Smooth muscle cell of trachea (primary cell): ENCODE measurements at places on chromosomes 6 and 20. TPM values are rescaled to one million over a fixed set of nuclear protein-coding genes. Genes with fewer than 3 reads are reported as not detected.

QRSL1 gene
- 10.5 and 11.1 TPM in 2 replicates for total RNA-seq

HEY2 gene
- total RNA-seq, result not detected in 2 replicates

TRIM40 gene
- not detected in 2 replicates for total RNA-seq

GPR6 gene
- total RNA-seq, result not detected in 2 replicates

TSBP1 gene
- not detected in 2 replicates for total RNA-seq

HDGFL1 gene
- not detected in 2 replicates for total RNA-seq

UBE2C gene
- total RNA-seq, result 3.0 and 27.8 TPM in 2 replicates

CASS4 gene
- 10.5 and 12.4 TPM in 2 replicates for total RNA-seq

DEFB115 gene
- not detected in 2 replicates for total RNA-seq

CRYBG1 gene
- 12.6 and 15.6 TPM in 2 replicates for total RNA-seq

FOXP4 gene
- 1.3 and 3.3 TPM in 2 replicates for total RNA-seq
